ENCODE measurements at places on chromosomes 3 and 15. TPM values are rescaled to one million over a fixed set of nuclear protein-coding genes. Genes with fewer than 3 reads are reported as not detected.

DNA sequence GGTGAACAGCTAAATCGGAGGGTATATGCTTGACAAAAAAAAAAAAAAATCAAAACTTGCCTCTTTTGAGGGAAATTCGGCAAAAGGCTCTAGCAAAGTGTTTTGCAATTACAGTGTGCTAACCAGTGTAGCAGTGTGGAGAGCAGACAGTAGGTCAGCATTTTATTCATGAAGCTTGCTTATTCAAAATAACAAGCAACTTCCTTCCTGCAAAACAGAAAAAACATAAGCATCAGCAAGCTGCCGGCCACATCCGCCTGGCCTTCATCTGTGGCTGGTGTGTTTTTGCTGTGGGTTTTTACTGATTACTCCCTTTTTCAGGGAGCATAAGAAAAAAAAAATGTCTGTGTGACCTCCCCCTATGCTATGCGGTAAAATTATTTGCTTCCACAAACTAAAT is 434.1 kb downstream of the OCA2 start:
- H3K27ac ChIP-seq: no peak overlapping the region
- no peaks in the 10 kb centered on the region for H3K27me3 ChIP-seq
- no peak overlapping the region for H3K4me3 ChIP-seq
- H3K36me3 ChIP-seq: peaks cover 10% of the 10 kb centered on the region
- DNase-seq: no peak
- no peaks in the 10 kb centered on the region for H3K4me1 ChIP-seq

The UBAP1L gene
- 2.6 TPM for total RNA-seq

- H3K4me1 ChIP-seq: peaks cover 16% of the 10 kb centered on the region
- DNase-seq: peak; percentile 67
- no peaks in the 10 kb centered on the region for H3K36me3 ChIP-seq
- no peaks in the 10 kb centered on the region for H3K27me3 ChIP-seq
- peak overlapping the region; percentile 7 for H3K4me3 ChIP-seq
Observed at GRCh38 chr15:80866936-80867335, 87.8 kb downstream of the CEMIP start.

GRCh38 chr3:53324105-53324504 is 23.2 kb downstream of the DCP1A start:
- no peak overlapping the region for H3K27ac ChIP-seq
- H3K27me3 ChIP-seq: no peaks in the 10 kb centered on the region
- no peaks in the 10 kb centered on the region for H3K4me1 ChIP-seq
- no peak for DNase-seq

DNA sequence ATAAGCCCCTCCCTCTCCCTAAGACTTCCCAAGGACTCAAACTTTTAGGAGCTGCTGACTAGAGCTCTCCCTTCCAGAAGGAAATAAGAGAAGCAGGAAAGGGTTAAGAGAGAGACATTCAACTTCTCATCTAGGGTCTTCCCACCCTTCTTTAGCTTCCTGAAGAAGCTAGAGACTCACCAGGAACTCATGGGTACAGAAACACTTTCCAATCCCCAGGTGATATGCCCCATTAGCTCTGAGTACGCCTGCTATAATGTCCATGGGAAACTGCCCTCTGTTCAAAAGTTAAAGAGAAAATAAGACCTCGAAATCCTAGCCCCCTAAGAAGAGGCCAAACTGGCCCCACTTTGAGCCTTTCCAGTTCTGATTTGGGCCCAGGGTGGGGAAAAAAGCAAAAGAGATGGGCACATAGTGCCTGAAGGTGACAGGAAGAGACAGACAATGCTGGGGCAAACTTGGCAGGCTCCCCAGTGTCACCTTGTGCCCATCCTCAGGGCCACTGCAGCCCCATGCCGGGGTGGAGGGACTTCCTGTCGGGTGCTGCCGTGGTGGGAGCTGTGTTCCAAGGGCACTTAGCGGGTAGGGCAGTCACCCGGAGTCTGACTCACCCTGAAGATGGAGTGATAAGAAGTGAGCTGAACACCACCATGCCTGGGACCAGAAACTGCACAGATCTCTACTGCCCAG is 29.5 kb downstream of the CCDC12 start:
- DNase-seq: no peak
- peaks cover 23% of the 10 kb centered on the region for H3K36me3 ChIP-seq
- H3K27me3 ChIP-seq: no peaks in the 10 kb centered on the region
- no peak overlapping the region for H3K4me3 ChIP-seq
- no peak overlapping the region for H3K27ac ChIP-seq
- H3K4me1 ChIP-seq: peaks cover 5% of the 10 kb centered on the region

GRCh38 chr15:44763187-44763586 is 26.9 kb downstream of the TRIM69 start:
- H3K27ac ChIP-seq: no peak overlapping the region
- H3K27me3 ChIP-seq: no peaks in the 10 kb centered on the region
- no peak overlapping the region for H3K4me3 ChIP-seq
- no peak for DNase-seq

GRCh38 chr3:182889948-182890629 is 90.2 kb downstream of the DCUN1D1 start:
- no peaks in the 10 kb centered on the region for H3K36me3 ChIP-seq
- H3K4me3 ChIP-seq: no peak overlapping the region
- no peaks in the 10 kb centered on the region for H3K27me3 ChIP-seq
- no peaks in the 10 kb centered on the region for H3K4me1 ChIP-seq
- no peak overlapping the region for H3K27ac ChIP-seq

DNA sequence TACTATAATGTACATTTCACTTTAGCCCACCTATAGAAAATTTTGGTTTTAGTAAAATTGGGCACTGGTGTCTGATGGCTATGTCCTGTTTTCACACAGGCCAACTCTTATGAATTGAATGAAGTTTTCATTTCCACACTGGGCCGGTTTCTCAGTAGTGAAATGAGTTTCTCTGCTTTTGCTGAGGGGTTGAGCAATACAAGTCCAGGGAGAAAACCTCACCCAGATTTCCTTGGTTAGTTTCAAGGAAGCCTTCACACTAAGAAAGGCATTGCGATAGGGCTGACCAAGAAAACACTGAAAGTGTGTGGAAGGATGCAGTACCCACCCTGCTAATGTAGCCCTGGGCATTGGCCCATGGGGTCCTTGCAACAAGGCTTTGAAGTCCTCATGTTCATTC is 331.5 kb upstream of the CFAP20DC start:
- no peak overlapping the region for H3K27ac ChIP-seq
- no peak for DNase-seq
- no peaks in the 10 kb centered on the region for H3K27me3 ChIP-seq
- H3K36me3 ChIP-seq: no peaks in the 10 kb centered on the region

DNA sequence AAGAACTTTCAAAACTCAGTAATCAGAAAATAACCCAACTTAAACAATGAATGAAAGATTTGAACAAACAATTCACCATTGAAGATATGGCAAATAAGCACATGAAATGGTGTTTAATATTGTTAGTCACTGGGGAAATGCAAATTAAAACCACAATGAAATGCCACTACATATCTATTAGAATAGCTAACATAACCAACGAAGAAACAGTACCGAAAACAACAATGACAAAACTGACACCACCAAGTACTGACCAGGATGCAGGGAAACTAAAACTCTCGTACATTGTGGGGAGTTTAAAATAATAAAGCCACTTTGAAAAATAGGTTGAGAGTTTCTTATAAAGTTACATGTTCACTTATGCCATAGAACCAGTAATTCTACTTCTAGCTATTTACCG is 69.1 kb downstream of the KBTBD8 start:
- H3K4me3 ChIP-seq: no peak overlapping the region
- H3K4me1 ChIP-seq: no peaks in the 10 kb centered on the region
- no peak for DNase-seq
- no peaks in the 10 kb centered on the region for H3K27me3 ChIP-seq
- H3K27ac ChIP-seq: no peak overlapping the region

The CAV3 gene
- total RNA-seq: not detected

DNA sequence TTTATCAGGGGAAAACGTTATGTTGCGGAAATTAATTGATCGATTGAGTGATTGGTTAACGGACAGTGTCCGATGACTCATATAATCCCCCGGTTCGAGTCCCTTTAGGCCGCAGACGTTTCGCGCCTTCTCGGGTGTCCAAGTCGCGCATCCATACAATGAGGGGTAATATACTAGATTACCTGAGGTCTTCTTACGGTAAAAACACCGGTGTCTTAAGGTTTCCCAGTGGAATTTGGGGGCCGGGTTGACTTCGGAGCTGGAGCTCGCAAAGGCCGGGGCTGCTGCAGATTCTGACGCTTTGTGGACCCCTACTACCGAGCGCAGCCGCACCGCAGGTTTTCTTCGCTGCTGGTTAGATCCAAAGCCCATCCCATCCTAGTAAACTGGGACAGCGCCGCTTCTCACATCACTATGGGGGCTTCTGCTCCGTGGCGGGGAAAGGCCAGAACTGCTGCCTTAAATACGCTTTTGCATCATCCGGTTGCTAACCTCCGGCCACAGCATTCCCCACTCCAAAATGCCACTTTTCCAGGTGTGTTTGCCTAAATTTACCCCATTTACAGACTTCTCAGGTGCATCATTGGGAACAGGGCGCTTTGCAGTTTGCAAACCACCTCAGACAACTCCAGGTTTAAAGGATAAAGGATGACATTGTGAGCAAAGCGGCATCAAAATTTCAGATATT is 858 bp upstream of the SACM1L start:
- peaks cover 12% of the 10 kb centered on the region for H3K4me1 ChIP-seq
- peak; percentile 74 for DNase-seq
- H3K4me3 ChIP-seq: peak overlapping the region; percentile 82
- no peaks in the 10 kb centered on the region for H3K27me3 ChIP-seq

- no peaks in the 10 kb centered on the region for H3K36me3 ChIP-seq
- no peaks in the 10 kb centered on the region for H3K27me3 ChIP-seq
- no peak overlapping the region for H3K27ac ChIP-seq
- H3K4me3 ChIP-seq: no peak overlapping the region
Observed at GRCh38 chr15:61033940-61034677, 195.0 kb downstream of the RORA start.

The SERPINI2 gene
- total RNA-seq: not detected

GRCh38 chr15:27070841-27071240 is 99.9 kb downstream of the GABRG3 start:
- H3K27me3 ChIP-seq: no peaks in the 10 kb centered on the region
- H3K4me1 ChIP-seq: no peaks in the 10 kb centered on the region
- no peak overlapping the region for H3K27ac ChIP-seq
- peaks cover 5% of the 10 kb centered on the region for H3K36me3 ChIP-seq
- DNase-seq: no peak

The GCSAM gene
- not detected for total RNA-seq

DNA sequence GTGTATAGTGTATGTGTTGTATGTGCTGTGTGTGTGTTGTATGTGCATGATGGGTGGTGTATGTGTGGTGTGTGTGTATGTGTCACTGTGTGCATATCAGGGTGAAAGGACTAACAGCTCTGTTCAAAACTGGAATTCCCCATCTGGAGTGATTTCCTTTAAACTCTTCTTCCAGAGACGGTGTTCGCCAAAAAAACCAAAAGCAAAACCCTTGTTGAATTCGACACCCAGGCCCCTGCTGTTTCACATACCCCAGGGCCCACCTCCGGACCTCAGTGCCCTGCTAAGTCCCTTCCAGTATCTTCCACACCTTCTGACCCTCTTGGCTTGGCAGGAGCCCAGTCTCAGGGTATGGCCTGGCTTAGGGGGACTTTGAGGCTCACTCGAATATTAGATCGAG is 44.9 kb upstream of the SEC13 start:
- no peaks in the 10 kb centered on the region for H3K4me1 ChIP-seq
- H3K27me3 ChIP-seq: no peaks in the 10 kb centered on the region
- H3K36me3 ChIP-seq: no peaks in the 10 kb centered on the region

The POMGNT2 gene
- total RNA-seq: 12.9 TPM

The CHST13 gene
- 0.99 TPM for total RNA-seq

- H3K27me3 ChIP-seq: no peaks in the 10 kb centered on the region
- H3K4me3 ChIP-seq: no peak overlapping the region
- H3K27ac ChIP-seq: no peak overlapping the region
- H3K36me3 ChIP-seq: no peaks in the 10 kb centered on the region
- H3K4me1 ChIP-seq: no peaks in the 10 kb centered on the region
Observed at GRCh38 chr3:143627336-143627735, 220.9 kb downstream of the SLC9A9 start.

The CA12 gene
- 0.68 TPM for total RNA-seq

- no peaks in the 10 kb centered on the region for H3K4me1 ChIP-seq
- no peak overlapping the region for H3K4me3 ChIP-seq
- H3K36me3 ChIP-seq: no peaks in the 10 kb centered on the region
- H3K27ac ChIP-seq: no peak overlapping the region
- DNase-seq: no peak
- H3K27me3 ChIP-seq: no peaks in the 10 kb centered on the region
Observed at GRCh38 chr3:177944228-177944661, 592.0 kb upstream of the KCNMB2 start.

DNA sequence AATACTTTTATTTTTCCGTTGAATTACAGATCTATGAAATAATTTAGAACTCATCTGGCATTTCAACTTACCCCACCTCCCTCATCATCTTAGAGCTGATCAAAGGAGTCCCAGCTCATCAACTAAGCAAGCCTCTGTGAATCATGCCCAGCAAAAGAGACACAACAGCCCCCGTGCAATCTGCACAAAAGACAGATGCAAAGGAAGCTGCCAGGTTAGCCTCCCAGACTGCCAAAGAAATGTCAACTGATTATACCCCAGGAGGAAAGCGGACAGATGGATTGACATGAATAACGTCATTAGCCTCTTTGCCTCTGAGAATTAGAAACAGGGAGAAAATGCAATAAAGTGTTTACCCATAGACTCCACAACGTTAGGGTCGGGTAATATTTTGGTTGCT is 75.0 kb downstream of the GABRB3 start:
- no peak overlapping the region for H3K4me3 ChIP-seq
- DNase-seq: no peak

- H3K27ac ChIP-seq: no peak overlapping the region
- no peak overlapping the region for H3K4me3 ChIP-seq
- no peaks in the 10 kb centered on the region for H3K4me1 ChIP-seq
- no peaks in the 10 kb centered on the region for H3K27me3 ChIP-seq
Observed at GRCh38 chr15:100596792-100597191, 5.2 kb downstream of the LINS1 start.

- peaks cover 9% of the 10 kb centered on the region for H3K4me1 ChIP-seq
- H3K27ac ChIP-seq: no peak overlapping the region
- no peak overlapping the region for H3K4me3 ChIP-seq
- peak; percentile 69 for DNase-seq
- no peaks in the 10 kb centered on the region for H3K27me3 ChIP-seq
Observed at GRCh38 chr3:157065201-157065600, 94.7 kb downstream of the CCNL1 start.

GRCh38 chr3:153254361-153254760 is 92.3 kb downstream of the RAP2B start:
- no peak overlapping the region for H3K27ac ChIP-seq
- H3K36me3 ChIP-seq: no peaks in the 10 kb centered on the region
- no peaks in the 10 kb centered on the region for H3K27me3 ChIP-seq

DNA sequence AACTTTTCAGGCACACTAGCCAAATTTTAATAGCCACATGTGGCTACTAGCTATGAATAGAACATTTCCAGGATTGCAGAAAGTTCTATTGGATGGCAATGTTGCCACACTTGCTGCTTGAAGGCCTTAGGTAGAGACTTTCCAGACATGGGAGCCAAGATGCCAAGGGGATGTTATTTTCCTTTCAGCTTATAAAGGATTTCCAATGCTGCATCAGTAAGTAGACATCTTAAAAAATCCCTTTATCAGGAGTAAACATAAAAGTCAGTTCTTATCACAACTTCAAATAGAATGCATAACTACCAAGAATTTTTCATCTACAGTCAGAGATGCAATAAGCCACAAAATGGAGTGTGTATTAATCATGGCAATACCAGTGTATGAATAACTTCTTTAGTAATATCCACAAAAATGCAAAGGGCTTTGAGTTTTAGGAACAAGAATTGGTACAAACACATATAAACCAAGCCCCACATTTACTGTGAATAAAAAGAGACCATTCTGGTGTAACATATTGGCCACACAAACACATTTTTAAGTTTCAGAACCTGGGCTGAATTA is 457.1 kb upstream of the ADAMTS9 start:
- H3K27ac ChIP-seq: no peak overlapping the region
- H3K27me3 ChIP-seq: no peaks in the 10 kb centered on the region
- peaks cover 16% of the 10 kb centered on the region for H3K4me1 ChIP-seq
- H3K36me3 ChIP-seq: peaks cover 2% of the 10 kb centered on the region
